Cerebellar nuclear complex (tissue), 1 donor: ENCODE measurements at places on chromosomes 6 and 20.

DNA sequence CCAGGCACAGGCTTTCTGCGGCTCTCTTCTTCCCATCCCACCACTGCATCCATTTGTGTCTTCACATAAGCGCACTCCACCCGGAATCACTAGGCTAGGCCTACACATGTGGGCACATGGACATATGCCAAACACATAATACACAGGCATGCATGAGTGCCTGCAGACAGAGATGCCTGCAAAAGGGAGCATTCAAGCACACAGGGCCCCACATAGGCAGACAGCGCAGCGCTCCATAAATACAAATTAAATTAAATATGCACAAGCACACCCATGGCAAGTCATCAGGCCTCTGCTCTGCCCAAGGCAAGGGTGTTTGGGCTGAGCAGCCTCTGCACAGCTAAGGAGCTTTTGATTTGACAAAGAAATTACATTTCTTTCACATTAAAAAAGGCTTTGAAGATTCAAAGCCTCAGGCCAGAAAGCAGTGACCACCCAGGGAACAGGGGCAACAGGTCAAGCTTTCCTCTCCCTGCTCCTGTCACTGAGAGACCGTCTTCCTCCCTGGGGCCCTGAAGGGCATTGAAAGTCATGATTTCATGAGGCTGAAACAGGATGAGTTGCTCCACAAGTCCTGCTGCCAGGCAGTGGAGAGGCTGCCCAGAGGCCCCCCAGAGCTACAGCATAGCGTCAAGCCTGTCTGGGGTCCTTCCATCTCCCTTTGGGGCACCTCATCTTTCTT is 134.2 kb upstream of the LRFN2 start:
- no peak for DNase-seq

DNA sequence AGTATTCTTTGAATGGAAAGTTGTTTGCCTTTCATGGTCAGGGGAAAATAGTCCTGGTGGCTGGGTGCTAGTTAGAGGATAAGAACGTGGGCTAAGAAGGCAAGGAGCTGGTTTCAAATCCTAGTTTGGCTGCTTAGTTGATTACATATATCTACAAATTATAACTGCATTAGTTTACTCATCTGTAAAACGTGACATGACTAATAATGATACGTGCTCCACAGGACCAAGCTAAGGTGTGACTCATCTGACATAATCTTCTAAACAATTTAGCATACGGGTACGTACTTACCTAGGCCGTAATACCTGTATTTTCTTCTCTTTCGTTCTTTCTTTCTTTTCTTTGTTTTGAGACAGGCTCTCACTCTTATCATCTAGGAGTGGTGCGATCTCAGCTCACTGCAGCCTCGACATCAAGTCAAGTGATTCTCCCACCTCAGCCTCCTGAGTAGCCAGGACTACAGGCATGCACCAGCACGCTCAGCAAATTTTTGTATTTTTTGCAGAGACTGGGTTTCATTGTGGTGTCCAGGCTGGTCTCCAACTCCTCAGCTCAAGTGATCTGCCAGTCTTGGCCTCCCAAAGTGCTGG is 1274.2 kb upstream of the GJE1 start:
- no peak for DNase-seq

DNA sequence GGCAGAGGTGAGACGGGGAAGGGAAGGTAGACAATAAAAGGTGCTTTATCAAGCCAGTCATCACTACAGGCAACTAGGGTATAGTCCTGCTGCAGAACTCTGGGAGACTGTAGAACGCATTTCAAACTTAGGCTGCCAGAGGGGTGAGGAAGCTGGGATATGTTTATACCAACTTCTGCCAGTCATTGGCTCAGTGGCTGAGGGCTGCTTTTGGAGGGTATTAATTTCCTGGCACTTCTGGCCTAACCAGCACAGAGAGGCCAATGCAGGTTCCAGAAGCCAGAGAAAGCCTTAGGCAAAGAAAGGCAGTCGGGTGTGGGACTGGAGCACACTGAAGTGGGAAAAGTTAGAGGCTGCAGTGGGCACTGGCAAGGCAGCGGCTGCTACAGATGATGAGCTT is 3.9 kb upstream of the CPNE5 start:
- no peak for DNase-seq

DNA sequence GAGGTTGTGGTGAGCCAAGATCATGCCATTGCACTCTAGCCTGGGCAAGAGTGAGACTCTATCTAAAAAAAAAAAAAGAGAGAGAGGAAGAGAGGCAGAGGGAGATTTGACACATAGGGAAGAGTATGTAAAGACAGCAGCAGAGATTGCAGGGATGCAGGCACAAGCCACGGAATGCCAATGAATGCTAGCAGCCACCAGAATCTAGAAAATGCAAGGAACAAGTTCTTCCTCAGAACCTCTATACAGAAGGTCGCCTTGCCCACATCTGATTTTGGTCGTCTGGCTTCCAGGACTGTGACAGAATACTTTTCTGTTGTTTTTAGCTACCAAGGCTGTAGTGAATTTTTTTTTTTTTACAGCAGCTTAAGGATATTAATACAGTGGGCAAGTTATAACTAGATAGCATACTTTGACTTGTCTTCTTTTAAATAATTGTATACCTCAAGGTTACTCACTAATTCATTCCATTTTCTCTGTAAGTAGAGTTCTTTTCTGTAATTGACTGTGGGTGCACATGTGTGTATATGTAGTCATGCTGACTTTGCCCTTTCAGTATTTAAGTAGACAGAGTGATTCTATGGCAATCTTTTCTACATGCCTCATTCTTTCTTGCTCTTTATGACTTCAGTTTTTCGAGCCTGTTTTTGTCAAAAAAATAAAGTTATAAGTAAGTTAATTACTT is 402.2 kb downstream of the GJA1 start:
- no peak for DNase-seq

DNA sequence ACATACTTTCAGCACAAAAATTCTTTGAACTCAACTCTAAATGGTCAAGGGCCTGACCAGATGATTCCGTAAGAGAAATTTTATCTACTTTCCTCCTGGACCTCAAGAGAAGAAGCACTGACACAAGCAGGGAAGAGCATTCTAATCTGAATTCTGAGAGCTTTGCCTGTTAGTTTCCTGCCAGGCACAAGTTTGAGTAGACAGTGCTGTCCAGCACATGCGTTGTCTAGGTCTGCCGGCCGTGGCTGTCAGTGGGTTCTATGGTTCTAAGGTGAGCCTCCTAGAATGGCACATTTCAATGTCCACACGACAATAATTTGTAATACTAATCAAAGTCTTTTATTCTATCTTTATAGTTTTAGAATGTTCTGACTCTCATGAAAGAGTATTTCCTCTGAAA is 91.9 kb downstream of the RFPL4B start:
- no peak for DNase-seq

DNA sequence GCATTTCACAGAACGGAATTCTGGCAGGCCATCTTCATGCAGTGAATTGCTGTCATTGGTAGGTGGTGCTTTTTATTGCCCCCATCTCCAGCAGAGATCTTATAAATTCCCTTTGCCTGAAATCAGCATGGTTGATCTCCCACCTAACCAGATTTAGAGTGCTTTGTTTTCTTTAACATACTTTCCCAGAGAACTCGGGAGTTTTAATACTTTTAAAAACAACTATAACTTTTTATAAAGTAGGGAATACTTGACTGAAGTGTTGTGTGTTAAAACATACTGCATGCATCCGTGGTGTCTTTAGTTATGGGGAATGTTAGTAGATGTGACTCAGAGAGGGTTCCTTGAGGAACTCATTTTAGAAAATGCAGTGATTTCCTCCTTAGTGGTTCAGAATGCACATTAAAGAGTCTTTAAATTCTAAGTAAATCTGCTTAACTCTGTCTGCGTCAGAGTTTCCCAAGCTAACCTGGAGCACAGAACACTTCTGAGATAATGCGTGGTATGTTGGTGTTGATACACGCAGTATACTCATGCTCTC is 54.9 kb downstream of the AKAP12 start:
- DNase-seq, result no peak

DNA sequence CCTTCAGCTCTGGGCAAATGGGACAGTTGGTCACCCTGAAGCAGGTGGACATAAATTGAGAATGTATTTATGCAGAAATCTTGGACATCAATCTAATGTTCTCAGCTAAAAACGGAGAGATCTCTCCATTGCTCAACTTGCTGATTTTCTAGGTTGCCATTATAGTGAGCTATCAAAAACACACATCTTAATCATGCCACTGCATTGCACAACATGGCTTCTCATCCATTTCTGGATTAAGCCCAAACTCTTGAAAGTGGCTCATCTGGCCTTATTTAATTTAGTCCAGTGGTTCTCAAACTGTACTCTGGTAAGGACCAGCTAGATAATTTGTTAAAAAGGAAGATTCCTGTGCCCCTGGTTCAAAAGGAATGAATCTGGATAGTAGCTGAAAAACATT is 324.9 kb upstream of the CITED2 start:
- DNase-seq, result no peak

DNA sequence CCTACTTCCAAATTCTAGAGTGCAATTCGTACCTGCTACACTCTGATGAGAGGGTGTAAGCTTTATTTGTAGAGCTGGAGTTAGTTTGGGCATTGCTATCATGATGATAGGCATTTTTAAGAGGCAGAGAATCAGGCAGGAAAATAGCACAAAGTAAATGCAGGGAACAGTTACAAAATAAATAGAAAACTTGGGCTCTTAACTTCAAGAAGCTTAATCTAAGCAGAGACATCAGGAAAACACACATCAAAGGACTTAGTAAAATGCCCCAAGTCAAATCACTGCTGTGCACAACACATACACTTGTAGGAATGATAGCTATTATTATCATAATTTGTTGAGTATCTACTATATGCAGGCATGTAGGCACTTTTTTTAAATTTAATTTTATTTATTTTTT is 381.2 kb downstream of the CD83 start:
- no peak for DNase-seq

DNA sequence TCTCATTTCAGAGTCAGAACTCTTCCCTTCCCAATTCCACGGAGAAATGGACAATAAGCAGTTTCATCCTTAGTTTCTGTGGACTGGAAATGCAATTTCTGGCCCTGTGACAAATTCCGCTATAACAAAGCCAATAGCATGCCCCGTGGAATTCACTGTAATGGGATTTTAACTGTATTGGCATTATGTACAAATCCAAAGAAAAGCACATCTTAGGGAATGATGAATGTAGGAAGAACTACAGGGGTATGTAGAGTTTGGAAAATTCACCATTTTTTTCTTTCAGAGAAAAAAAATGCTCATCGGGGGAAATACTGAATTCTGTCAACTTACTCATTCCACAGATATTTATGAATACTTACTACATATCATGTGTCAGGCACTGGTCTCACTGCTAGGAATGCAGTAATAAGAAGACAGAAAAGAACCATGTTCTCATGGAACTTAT is 43.5 kb downstream of the KIF6 start:
- no peak for DNase-seq

GRCh38 chr20:37411408-37412219 is 65.7 kb downstream of the SRC start:
- DNase-seq, result no peak

GRCh38 chr6:136647363-136647852 is 97.2 kb upstream of the MAP7 start:
- DNase-seq, result no peak

GRCh38 chr6:53761036-53761435 is 33.8 kb upstream of the LRRC1 start:
- no peak for DNase-seq

DNA sequence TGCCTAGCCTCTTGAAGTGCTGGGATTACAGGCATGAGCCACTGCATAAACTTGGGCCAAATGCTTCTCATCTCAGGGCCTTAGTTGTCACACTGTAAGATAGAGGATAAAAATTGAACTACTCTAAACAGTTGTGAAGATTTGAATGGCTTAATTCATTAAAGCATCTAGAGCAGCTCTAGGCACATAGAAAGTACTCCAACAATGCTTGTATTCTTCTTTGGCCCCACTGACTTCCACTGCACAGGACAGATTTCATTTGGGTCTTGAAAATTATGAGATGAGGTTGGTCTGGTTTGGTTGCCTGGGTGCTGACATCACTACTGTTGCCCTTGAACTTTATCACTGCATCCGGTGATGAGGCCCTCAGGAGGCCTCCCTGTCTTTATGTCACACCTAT is 10.0 kb upstream of the HBS1L start:
- DNase-seq, result no peak

GRCh38 chr6:99151634-99152346 is 197.7 kb downstream of the FAXC start:
- DNase-seq, result no peak

- no peak for DNase-seq
These were observed 28.8 kb upstream of the ZBTB24 start for GRCh38 chr6:109511832-109512231.

DNA sequence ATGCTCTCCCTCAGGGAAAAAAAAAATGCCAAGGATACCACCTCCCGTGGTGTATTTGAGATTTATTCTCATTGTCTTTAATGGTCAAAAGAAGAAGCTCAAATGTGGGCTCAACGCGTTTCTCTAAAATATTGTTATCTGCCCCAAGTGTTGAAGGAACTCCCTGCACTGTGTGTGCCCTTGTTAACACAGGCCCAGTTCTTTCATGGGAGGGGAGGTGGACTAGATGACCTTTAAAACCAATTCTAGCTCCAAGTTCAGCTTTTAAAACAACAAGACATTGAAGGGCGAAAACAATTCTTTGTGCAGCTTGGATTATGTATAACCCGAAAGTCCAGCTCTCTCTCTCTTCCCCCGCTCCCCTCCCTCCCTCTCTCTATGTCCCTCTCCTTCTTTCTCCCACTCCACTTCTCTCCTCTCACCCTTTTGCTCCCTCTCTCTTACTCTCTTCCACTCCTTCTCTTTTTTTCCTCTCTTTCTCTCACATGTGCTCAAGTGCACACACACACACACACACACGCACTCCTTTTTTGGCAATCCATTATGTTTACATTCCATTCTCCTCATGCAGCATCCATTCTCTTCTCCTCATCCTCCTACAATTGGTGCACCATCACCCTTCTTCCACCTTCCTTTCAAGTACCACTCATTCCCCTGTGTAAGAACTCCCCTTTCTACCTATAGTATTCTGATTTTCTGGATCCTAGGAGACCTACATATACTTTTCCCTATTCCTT is 8.5 kb downstream of the HLA-DMB start:
- no peak for DNase-seq

GRCh38 chr20:53657732-53658131 is 64.1 kb upstream of the ZNF217 start:
- DNase-seq, result no peak

- no peak for DNase-seq
These were observed 71.5 kb downstream of the SHLD1 start for GRCh38 chr20:5821627-5822215.

- DNase-seq, result no peak
These were observed 14.8 kb upstream of the ELOVL5 start for GRCh38 chr6:53363341-53364079.

DNA sequence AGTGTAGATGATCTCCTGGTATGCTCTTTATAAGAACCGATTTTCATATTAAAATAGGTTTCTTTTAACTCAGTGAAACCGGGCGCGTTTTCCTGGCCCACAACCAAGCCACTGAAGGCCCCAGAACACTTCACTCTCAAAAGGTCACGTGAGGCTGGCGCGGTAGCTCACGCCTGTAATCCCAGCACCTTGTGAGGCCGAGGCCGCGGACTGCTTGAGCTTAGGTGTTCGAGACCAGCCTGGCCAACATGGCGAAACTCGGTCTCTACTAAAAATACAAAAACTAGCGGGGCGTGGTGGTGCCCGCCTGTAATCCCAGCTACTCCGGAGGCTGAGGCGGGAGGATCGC is 402 bp upstream of the TAF8 start:
- DNase-seq, result no peak
